Stimulated activated CD4-positive, alpha-beta T cell treated with anti-CD3 and anti-CD28 coated beads, Interleukin-1b, Interleukin-23, amount 100 ng/mL, for 1 hour (primary cell): ENCODE measurements at places on chromosomes 3 and 15.

DNA sequence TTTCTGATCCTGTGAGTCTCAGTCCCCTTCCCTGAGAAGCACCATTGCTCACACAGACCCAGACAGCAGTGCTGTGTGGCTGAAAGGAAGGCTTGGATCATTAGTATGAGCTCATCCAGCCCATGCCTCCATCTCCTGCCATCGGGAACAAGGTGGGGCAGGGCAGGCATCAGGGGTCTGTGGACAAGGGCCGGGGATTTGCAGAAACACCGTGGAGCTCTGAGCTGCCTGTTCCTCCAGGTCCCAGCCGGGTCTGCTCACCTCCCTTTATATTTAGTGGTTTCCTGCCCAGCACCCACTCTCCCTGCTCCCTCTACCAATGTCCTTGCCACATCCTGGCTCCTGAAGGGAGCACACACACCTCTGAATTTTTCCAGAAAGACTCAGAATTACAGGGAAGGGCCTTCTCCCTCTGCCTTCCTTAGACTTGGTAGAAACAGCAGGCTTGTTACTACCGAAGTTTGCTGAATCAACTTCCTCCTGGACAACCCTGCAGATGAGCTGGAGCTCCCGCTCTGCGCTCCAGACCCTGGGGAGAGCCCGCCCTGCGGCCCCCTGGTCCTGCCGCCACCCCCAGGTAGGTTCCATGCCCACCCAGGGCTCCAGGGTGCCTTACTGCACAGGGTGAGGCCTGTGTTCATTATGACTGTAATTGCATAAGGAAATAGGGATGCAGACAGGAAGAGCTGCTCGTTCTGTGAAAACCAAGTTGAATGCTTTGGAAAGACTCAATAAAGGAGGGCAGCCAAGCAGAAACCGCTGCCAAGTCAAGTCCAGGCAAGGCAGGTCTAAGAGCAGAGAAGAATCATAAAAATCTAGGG, 128.1 kb downstream of the NSMCE3 start:
- DNase-seq: no peak

DNA sequence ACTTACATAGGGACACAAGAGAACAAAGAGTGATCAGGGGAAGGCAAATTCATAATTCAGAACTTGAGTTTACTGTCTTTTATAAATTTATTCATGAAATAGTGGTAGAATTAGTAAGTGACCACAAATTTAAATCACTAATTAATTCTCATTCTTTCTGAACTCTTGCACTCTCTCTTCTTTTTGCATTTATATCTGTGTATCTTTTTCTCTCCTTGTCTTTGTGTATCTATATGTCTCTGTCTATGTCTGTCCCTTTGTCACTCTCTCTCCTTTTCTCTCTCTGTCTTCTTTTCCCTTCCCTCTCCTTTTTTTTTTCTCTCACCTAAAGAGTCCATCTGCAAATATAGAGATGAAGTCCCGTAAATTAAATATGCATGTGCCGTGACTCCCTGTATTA, 31.5 kb downstream of the RBMS3 start:
- DNase-seq: no peak

- DNase-seq: no peak
These were observed 11.0 kb upstream of the OSBPL11 start for GRCh38 chr3:125606291-125606690.

- no peak for DNase-seq
These were observed 7.9 kb upstream of the DENND6A start for GRCh38 chr3:57700737-57701136.

DNA sequence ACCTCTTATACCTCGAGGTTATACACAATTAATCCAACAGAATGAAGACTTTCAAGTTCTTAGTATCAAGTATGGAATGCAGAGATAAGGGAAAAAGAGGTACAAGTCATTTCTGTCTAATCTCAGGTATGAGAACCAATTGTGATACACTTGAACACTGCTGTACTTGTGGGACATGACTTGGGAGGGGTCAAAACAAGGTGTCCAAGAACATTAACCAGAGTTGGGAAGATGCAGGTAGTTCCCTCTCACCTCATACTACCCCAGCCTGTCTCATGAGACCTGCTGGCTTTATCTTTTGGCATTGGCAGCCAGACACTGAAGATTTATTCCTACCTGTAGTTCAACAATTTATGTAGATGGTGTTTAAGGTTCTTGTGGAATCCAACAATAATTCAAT, 209.7 kb downstream of the NR1D2 start:
- DNase-seq: no peak

- DNase-seq: no peak
These were observed 90.6 kb downstream of the MYO5A start for GRCh38 chr15:52438047-52438446.

DNA sequence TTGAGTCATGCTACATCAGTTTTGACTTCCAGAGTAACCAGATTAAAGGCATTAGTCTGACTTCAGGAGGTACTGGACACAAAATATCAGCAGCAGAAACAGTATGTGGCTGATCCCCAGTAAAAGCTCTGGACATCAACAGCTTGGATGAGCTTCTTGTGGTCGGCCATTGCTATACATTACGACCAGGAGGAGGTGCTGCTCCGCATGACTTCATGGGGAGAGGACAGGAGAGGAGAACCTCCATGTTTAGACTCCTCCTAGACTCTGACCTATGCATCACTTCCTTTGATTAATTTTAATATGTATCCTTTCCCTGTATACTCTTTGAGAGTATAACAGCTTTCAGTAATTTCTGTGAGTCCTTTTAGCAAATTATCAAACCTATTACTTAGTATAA, 285.6 kb upstream of the ARHGEF26 start:
- no peak for DNase-seq

DNA sequence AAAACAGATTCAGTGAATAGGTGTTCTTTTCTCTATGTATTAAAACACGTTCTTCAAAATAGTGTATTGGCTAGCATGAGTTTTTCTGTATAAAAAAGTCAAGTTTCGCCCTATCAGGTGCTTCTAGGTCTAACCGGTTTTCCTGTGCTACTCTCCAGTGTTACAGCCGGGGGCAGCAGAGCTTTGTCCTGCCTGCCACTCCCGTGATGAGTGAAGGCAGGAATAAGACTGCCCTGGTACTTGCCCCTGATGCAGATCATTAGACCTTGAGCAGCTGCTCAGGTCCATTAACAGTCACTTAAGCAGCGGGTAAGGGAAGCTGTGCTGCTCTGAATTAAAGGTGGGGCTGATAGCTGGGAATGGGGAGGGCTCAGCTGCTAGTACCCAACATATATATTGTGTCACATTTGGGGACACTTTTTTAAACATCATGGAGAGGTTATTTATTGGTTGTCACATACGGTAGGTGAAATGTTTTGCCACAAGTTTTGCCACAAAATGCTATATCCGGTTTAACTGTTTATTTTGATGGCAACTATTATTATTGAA, 1.3 kb upstream of the UNC13C start:
- no peak for DNase-seq

- no peak for DNase-seq
These were observed 380.0 kb downstream of the PDCD6IP start for GRCh38 chr3:34178415-34178814.

DNA sequence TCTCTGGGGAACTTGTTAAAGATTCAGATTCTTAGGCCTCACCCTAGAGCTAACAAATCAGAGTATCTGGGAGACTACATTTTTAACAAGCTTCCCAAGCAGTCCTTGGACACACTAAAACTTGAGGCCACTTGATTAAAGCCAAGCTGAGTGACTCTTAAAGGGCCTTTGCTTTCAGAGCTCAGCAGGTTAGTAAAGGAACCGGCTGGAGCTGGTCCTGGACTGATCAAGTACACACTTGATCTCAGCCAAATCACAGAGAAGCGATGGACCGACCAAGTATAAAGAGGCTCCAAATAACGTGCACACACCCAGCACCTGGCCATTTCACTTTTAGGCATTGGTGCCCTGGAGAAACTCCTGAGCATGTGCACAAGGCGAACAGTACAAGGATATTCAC, 12.9 kb upstream of the TM6SF1 start:
- no peak for DNase-seq

- no peak for DNase-seq
These were observed 131.6 kb downstream of the LRRK1 start for GRCh38 chr15:101050623-101051290.

- no peak for DNase-seq
These were observed 63.8 kb downstream of the IGSF11 start for GRCh38 chr3:118970819-118971218.

- DNase-seq: no peak
These were observed 47.9 kb upstream of the OSBPL11 start for GRCh38 chr3:125643172-125643571.

- DNase-seq: no peak
These were observed 7.2 kb upstream of the OTOL1 start for GRCh38 chr3:161489395-161489794.

GRCh38 chr3:114005481-114005880, 50.8 kb downstream of the CCDC191 start:
- no peak for DNase-seq

GRCh38 chr3:4976109-4976508, 3.1 kb upstream of the BHLHE40 start:
- DNase-seq: no peak

- DNase-seq: no peak
These were observed 168.6 kb downstream of the SHQ1 start for GRCh38 chr3:72679540-72680198.

GRCh38 chr15:71559616-71560015, 250.7 kb upstream of the NR2E3 start:
- DNase-seq: no peak

- DNase-seq: no peak
These were observed 166.8 kb downstream of the TCF12 start for GRCh38 chr15:57085267-57085666.

GRCh38 chr3:156131241-156131640, 10.9 kb downstream of the KCNAB1 start:
- no peak for DNase-seq

- no peak for DNase-seq
These were observed 25.4 kb downstream of the RUVBL1 start for GRCh38 chr3:128098234-128098633.

- DNase-seq: no peak
These were observed 41.7 kb downstream of the FEM1B start for GRCh38 chr15:68318931-68319909.

GRCh38 chr15:88794001-88794400, 9.2 kb upstream of the ACAN start:
- no peak for DNase-seq

GRCh38 chr15:63497642-63498467, 6.5 kb upstream of the USP3 start:
- no peak for DNase-seq

GRCh38 chr3:24287755-24288450, 206.7 kb downstream of the THRB start:
- DNase-seq: no peak

GRCh38 chr3:115974940-115975339, 351.6 kb downstream of the GAP43 start:
- DNase-seq: no peak

DNA sequence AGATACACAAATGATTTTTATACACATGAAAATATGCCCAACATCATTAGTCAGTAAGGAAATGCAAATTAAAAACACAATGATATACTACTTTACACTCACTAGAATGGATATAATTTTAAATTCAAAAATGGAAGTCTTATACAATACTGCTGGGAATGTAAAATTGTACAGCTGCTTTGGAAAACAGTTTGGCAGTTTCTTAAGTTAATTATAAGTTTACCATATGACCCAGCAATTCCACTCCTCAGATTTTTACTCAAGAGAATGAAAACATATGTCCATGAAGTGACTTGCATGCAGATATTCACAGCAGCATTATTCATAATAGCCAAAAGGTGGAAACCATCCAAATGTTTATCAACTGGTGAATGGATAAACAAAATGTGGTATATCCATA, 281.3 kb downstream of the EPHB1 start:
- DNase-seq: no peak

GRCh38 chr3:176167272-176167671, 1030.0 kb downstream of the TBL1XR1 start:
- no peak for DNase-seq

DNA sequence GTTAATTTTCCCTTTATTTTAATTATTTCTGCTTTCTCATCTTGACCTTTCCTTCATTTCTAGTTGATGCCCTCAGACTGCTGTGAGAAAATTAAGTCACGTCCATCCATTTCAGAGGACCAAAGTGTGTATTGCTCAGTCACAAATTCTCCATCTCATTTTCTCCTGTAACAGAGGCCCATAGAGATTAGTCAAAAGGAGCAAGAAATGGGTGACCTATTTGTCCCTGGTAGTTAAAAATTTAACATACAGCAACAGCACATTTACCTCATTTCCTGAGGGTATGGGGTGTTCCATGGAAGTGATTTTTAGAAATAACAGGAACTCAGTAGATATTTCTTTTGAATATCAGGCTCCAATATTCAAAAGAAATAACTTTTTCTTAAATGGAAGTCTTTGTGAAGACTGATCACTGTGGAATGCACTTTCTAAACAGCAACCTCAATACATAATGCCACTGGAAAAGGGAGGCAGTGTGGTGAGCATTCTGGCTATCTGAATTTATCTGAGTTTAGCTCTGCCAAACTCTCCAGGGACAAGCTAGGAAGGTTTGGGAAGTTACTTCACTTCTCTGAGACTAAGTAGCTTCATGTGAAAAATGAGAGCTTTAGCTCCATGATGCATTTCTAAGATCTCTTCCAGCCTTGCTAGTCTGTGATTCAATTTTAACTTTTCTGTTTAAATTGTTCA, 808.2 kb downstream of the SQOR start:
- no peak for DNase-seq

DNA sequence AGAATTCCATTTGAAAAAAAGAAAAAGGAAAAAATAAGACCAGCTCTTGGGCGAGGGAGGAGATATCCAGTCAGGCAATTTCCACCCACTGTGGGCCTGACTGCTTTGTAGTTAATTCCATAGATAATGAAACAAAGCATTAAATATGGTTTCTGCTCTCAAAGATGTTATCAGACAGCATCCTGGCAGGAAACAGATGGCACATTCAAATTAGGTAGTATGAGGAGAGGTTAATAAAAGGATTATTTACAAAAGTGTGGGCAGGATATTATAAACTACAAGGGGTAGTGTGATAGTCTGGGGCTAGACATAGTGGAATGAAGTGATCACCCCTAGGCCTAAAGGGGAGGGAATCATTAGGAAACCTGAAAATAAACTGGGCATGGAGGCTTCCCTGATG, 193.2 kb downstream of the CLSTN2 start:
- no peak for DNase-seq

- no peak for DNase-seq
These were observed 320.9 kb downstream of the ERC2 start for GRCh38 chr3:56147354-56147753.
